Inflammatory macrophage treated with lipopolysaccharide for 1 hour (primary cell): ENCODE measurements at places on chromosomes 16 and 17.

- no peak for DNase-seq
Measured at GRCh38 chr17:10126616-10127501, 71.5 kb downstream of the GAS7 start.

GRCh38 chr16:57893559-57894389 is 77.2 kb downstream of the CNGB1 start:
- DNase-seq: peak; percentile 98

DNA sequence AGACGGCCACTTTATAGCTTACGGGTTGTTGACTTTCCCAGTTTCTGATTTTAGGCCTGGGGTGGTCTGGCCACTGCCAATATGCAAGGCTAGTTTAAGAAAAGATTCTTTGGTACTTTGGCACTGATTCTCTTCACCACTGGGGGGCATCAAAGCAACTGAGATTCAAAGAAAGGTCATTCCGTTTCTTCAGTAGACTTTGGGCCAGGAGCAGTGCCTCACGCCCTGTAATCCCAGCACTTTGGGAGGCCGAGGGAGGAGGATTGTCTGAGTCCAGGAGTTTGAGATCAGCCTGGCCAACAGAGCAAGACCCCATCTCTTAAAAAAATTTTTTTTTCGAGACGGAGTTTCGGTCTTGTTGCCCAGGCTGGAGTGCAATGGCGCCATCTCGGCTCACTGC is 53.0 kb downstream of the RPA1 start:
- peak; percentile 27 for DNase-seq

DNA sequence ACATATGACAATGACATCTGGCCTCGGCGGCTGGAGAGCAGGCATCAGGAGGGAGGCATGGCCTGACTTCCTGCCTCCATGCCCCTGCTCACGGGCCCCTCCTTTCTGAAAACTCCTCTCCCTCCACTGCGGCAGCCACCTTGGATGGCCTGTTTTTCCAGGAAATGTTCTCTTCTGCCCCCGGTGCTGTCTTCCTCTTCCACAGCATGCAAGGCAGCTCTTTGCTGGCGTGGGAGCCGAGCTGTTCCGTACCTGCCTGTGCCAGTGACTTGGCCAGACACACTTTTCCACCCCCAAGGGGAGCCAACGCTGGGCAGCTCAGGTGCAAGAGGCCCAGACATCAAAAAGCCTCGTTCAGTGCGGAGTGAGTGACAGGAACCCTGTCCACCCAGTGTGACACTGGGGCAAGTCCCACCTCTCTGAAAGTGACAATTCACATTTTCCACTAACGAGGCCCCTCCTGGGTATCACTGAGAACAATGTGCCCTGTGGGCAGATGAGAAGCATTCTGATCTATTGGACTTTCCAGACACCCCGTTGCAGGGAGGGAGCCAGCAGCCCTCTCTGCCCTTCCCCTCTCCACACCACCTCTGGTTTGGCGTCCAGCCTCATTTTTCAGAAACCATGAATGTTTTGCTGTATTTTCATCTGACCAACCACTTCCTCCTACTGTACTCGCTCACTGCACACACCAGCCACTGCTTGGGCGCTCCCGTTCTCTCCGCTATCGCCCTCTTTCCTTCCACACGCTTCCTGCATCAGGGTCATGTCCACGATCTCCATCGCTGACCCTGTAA is 31.2 kb downstream of the NSMCE1 start:
- DNase-seq: peak; percentile 55

DNA sequence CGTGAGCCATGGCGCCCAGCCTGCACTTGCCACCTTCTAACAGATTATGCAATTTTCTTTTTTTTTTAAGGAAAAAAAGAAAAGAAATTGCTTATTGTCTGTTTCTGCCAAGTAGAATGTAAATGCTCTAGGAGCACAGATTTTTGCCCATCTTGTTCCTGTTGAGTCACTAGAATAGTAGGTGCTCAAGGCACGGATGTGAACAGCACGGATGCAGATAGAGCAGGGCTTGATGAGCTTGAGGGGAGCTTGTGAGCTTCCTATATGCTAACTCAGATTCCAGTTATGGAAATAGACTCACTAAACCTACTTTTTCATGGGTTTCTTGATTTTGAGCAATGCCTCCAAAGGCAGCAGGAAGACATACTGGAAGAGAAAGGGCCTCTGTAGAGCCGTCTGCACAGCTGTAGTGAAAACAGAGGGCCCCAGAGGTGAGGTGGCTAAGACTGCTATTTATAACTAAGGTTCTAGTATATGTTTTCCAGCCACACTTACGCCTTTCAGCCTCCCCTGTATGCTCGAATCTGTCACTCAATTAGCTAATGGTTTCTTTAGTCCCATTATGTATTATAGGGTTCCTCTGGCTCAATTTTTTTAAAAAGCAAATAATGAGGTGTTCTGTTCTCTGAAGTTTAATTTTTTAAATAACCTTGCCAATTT is 72.8 kb downstream of the WWP2 start:
- no peak for DNase-seq

- DNase-seq: peak; percentile 71
Measured at GRCh38 chr16:4345836-4346781, 5.0 kb downstream of the PAM16 start.

- no peak for DNase-seq
Measured at GRCh38 chr17:7982666-7983065, 19.7 kb upstream of the GUCY2D start.

DNA sequence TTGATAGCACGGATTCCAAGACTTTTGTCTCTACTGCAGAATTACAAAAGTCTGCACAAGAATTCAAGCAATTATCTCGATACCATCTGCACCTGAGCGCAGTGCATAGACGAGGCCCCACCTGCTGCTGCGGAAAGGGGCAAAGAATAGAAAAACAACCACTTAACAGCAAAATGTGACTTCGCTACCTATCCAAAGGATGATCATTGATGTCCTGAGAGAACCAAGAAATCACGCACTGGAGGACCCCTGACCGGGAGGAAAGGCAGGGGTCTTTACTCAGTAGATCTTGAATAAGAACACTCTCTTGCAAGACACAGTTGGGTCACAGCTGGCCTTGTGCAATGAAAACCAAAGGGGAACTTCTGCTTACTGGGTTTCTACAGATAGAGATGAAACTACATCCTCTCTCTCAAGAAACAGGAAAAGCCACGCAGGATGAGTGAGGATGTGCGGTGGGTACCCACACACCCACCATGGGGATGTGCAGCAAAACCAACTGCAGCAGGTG is 147.4 kb upstream of the RPH3AL start:
- DNase-seq: peak; percentile 86

GRCh38 chr17:78611607-78612006 is 34.4 kb upstream of the DNAH17 start:
- no peak for DNase-seq
